ENCODE measurements at places on chromosomes 3 and 15.

DNA sequence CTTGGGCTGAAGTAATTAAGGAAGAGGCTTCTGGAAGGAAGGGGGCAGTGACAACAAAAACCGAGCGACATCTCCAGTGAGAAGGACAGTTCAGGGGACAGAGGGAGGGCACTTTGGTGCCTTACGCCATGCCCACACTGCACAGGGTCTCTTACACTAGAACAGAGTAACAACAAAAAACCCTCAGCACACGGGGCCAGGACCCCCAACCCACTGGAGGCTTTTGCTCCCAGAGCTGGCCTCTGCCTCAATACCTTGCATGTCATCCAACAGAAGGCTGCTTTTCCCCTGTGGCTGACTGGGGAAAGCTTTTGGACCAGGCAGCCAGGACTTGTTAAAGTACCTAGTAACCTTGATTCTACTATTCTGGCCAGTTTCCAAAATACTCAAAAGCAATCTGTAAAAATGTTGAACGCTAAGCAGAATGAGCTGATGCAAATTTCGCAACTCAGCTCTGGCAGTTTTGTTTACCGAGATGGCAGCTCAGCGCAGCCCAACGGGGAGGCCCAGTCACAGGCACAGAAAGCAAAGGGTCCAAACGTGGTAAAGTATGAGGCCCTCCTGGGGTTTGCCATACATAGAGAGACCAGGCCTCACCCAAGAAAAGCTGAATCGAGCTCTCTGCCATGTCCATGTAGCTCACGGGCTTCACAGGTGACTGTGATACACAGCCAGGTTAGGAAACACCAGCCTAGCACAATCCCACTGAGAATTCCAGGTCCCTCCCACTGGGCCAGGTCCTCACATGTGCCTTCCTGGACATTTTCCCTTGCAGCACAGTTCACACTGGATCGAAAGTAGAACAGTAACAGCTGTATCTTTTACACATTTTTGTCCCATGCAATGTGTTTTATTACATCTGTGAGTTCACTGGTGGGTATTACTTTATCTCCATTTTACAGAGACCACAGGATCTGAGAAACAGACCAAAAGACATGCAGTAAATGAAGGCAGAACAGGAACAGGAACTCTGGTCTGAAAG is 6.0 kb downstream of the CHCHD4 start:
- no peak for DNase-seq

DNA sequence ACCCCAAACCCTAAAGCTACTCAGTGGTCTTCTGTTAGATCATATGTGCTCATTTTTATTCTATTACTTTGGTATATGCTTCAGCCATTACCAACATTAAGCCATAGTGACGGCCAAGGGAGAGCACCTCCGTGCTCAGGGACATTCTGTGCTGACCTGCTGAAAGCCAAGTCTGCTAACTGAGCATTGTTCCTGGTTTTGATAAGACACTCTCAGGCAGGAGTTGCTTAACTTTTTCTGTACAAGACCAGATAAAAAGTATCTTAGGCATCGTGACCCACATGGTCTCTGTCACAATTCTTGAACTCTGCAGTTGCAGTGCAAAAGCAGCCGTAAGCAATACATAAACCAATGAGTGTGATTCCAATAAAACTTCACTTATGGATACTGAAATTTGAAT is 100.6 kb downstream of the KLHL25 start:
- DNase-seq: no peak

DNA sequence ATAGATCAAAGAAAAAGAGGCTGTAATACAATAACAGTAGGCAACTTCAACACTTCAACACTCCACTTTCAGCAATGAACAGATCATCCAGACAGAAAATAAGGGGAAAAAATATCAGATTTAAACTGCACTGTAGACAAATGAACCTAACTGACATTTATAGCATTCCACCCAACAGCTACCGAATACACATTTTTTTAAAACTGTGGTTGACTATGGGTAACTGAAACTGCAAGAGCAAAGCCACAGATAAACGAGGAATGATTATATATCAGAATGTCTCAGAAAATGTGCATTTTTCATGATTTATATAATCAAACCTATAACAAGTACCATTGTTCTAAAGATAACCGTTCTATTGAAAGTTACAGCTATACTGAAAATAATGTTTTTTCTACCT is 514.9 kb upstream of the DPPA4 start:
- DNase-seq: no peak

DNA sequence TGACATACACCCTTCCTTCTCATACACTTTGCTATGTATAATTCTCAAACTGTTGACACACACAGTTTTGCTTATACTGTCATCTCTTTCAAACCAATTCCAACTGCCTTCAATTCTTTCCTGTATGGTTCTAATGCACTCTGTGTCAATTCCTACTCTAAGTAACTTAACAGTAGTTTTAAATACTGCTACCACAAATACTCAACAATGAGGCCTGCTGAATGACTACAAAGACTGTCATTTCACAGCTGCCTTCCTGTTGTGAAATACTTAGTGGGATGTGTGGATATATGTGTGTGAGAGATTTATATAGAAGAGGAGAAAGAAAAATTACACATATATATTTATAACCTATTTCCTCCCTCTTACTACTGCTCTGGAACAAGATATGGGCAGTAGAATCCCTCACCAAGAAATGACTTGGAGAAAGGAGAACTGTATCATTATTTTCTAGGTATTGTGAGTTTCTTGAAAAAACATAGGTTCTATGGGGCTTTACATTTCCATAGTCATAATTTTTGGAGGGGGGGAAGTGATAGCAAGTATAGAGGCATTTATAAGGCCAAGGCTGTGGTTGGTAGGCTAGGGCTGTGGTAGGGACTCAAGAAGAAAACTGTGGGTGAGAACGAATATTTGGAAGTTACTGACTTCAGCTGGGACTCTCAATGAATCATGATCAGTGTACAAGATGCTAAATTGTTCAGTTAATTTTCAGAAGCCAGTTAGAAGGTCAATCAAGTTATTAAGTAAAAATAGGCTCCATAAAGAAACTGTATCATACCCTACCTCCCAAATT is 88.7 kb downstream of the ANKRD28 start:
- DNase-seq: no peak

DNA sequence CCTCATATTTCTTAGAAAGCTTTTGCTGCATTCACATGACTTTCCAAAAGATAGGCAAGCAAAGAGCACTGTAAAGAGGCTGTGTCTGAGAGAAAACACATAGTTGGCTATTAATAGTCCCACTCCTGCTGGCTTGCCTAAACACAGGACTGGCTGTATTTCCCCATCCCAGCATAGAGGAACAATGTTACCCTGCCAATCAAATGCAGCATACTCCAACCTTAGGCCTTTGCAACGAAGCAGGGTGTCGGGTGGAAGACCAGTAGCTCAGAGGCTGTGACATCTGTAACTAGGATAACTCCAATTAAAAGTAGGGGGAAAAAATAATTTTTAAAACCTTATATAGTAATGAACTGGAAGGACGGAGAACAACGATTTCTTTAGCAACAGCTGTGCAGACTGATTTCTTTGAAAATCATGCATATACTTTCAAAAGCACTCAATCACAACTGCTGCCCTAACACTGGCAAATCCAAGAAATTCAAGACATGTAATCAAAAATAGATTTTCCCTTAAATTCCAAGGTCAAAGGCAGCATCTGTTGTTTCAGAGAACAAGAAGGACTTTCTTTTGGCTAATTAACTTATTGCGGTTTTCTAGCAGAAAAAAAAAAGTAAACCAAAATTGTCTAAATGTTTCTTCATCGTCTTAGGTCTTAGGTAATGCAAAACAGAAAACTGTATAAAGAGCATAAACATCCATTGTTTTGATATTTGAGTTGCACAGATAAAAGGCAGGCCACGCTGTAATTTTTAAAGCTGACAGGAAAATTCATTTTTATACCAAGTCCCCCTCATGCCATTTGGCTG is 139.3 kb downstream of the TNIK start:
- DNase-seq: no peak

- no peak for DNase-seq
Observed at GRCh38 chr15:43190178-43190577, 5.0 kb downstream of the CCNDBP1 start.

DNA sequence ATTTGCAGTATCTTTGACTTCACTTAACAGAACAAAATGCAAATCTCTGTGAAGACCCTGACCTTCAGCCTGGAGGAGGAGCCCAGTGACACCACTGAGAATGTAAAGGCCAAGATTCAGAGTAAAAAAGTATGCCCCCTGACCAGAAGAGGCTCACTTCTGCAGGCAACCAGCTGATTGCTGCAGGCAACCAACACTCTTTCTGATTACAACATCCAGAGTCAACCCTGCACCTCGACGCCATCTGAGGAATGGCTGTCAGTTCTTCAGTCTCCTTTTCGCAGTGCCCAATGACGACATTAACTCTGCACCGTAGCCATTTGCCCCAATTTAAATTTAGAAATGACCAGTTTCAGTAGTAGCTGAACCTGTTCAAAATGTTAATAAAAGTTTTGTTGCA is 14.9 kb downstream of the ATP13A3 start:
- DNase-seq: no peak

DNA sequence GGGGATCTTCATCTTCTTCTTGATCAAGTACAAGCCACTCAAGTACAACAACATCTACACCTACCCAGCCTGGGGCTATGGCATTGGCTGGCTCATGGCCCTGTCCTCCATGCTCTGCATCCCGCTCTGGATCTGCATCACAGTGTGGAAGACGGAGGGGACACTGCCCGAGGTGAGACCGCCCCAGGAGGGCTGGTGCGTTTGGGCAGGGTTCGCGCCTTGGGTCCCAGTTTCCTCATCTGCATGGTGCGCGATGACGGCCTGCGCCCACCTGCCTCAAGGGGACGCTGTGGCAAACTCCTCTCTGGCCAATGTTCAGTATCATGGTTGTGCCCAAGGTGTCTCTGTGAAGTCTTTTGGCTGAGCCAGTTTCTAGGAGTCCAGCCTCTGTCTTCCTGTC is 57.5 kb upstream of the SLC6A1 start:
- no peak for DNase-seq

DNA sequence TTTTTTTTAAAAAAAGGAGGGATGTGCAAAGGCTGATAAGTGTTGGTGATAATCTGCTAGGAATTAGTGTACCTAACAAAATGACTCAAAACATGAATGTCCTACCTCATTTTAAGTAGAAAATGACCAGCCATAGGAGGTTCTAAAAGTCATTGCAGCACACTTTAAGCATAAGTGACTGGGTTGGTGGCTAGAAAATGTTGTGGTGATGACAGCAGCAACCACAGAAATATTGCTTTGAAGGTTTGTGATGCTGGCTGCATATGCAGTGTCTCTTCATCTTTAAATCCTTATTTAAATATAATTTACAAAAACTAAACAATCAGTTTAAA is 55.2 kb downstream of the CMSS1 start:
- no peak for DNase-seq

DNA sequence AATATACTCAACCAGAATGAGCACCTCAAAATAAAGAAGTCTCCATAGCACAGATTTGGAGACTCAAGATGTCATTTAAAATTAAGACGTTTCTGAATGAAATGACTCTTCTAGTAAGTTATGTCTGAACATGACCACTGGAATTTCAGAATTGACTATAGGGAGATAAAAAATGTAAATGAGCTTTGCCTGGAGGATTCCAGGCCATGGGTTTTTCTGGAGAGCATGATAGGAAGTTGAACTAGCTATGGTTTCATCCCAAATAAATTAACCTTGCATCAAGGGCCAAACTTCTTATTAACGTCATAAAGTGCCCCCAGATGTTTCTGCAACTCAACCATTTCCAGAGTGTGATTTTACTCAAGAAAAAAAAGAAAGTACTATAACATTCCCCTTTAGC is 222.6 kb upstream of the NR2F2 start:
- no peak for DNase-seq

- DNase-seq: no peak
Observed at GRCh38 chr3:64342940-64343688, 117.8 kb upstream of the PRICKLE2 start.

DNA sequence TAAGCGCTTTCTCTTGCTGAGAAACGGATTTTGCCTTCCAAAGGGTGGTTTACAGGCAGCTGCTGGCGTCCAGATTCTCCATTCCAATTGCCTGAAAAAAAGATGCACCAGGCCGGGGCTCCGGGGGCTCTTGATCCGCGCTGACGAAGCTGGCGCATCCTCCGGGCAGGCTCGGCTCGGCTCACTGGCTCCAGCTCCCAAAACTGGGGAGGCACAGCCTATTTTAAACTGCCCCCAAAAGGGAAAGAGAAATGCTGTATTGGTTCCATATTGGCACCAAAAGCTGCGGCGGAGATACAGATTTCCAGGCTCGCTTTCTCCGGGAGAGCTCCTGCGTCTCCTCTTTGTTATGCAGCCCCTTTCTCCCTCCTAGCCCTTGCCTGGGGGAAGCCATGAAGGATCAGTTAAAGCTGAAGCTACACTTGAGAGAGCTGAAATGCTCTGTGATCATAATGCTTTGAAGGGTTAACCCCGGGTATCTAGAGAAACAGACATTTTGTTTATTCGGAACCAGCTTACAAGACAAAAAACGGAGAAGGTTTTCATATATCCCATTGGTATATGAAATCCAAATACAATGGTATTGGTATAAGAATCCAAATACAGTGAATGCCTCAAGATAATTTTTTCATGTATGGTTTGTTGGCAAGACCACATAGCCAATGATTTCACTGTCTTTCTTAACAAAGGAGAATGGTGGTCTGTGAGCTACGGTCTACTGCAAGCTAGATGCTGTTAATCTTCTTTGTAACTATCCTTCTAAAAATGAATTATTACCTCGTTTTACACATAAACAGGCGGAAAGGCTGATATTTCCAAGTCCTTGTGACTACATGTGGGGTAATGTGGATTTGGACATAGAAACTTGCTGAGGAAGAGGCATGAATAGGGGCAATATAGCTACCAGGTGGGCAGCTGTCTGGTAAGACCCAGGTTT is 693 bp downstream of the CD200 start:
- peak; percentile 11 for DNase-seq

DNA sequence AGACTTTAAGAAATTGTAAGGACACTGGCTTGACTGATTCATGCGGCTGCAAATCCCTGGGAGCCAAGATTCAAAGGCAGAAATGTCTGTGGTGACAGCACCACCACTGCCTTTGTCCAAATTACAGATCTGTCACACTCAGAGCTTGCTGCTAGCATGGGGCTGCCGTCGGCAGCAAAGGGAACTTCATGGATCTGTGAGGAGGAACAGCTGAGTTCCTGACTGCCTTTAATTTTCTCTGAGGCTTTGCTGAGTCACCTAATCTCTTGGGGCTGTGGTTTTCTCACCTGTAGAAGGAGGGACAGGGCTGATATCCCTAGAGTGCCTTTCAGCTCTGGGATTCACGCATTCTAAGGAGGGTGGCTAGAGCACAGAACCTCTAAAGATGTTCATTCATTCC is 4.1 kb upstream of the PAK6 start:
- DNase-seq: no peak
